ENCODE measurements at places on chromosomes 2 and 18.

DNA sequence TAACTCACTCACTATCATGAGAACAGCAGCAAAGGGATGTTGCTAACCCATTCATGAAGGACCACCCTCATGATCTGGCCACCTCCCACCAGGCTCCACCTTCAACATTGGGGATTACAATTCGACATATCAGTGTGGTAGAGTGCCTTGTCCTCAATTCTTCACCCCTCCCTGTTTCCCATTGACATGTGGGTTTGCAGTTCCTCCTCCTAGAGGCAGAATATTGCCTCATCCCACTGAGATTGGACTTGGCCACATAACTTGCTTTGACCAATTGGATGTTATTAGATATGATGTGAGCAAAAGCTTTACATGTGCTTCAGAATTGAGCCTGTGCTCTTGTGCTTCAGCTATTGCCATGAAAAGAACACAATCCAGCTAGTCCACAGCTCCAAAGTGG lies 217.0 kb upstream of the CXCR4 start:
- no peak for DNase-seq

- no peak for DNase-seq
Observed at GRCh38 chr2:109459485-109459884, 154.3 kb downstream of the SEPTIN10 start.

DNA sequence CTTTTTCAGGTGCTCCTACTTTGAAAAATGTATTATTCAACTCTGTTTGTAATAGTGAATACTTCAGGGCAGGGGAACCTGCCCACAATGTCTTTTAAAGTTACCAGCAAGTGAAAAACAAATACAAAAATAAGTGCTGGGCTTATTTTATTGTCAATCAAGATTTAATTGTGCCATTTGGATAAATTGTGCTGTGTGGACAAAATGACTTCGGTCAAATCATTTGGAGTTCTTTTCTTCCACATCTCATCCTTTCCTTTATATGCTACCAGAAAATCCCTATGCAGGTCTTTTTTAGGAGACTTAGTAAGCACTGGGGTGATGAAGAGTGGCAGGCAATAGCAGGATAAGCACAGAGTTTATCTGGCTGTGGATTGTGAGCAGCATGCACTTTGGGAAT lies 63.9 kb downstream of the NYAP2 start:
- DNase-seq, result no peak

DNA sequence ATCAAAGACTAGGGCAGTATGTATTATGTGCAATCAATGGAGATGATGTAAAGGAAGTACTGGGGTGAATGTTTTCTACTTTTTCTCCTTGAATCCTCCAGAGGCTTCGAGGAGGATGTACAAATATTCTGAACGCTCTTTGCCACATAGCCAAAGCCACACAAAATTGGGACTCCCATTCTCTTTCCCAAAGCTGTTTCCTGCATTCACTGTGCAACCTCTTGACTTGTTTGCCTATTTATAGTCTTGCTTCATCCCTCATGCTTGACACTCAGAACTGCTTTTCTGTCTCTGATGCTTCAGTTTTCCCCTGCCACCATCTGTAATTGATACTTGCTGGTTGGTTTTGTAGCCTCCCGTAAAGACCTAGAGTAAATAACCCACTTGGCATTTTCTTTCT lies 208.2 kb upstream of the RBMS1 start:
- no peak for DNase-seq

DNA sequence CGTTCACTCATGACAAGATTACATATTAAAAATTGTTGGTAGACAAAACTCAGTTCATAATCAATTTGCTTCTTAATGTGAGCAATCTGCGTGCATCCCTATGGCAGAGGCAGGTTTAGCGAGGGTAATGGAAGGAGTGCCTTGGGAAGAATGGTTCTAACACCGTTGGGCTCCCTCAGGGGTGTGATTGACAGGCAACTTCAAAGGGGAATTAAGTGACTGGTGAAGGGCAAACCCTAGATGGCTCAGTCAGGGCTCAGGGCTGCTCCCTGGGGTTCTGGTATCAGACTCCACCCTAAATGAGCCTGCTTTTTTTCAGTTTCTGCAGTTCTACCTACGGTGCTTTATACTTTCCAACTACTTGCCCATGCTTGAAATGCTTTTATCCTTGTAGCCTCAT lies 419.5 kb upstream of the CELF4 start:
- no peak for DNase-seq

DNA sequence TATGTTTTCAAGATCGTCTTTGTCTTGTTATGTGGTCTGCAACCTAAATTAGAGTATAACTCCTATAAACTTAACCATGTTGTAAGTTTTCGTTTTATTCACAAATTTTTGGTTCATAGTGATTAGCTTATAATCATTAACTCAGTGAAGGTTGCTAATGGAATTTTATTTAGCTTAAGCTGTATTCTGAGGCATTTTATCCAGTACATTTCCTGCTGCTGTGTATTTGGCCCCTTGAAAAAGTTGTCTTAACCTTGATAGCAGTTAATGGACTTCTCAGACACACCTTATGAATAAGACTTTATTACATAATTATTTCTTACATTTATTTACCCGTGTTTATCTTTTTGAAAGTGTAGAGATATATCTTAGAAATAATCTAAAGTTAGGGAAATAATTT lies 20.5 kb downstream of the VAPA start:
- DNase-seq, result no peak

GRCh38 chr2:225668606-225669266 lies 269.2 kb downstream of the NYAP2 start:
- DNase-seq, result no peak

- DNase-seq, result no peak
Observed at GRCh38 chr18:8610459-8610851, 1.2 kb downstream of the RAB12 start.

GRCh38 chr2:130845505-130846085 lies 8.9 kb downstream of the ARHGEF4 start:
- no peak for DNase-seq

DNA sequence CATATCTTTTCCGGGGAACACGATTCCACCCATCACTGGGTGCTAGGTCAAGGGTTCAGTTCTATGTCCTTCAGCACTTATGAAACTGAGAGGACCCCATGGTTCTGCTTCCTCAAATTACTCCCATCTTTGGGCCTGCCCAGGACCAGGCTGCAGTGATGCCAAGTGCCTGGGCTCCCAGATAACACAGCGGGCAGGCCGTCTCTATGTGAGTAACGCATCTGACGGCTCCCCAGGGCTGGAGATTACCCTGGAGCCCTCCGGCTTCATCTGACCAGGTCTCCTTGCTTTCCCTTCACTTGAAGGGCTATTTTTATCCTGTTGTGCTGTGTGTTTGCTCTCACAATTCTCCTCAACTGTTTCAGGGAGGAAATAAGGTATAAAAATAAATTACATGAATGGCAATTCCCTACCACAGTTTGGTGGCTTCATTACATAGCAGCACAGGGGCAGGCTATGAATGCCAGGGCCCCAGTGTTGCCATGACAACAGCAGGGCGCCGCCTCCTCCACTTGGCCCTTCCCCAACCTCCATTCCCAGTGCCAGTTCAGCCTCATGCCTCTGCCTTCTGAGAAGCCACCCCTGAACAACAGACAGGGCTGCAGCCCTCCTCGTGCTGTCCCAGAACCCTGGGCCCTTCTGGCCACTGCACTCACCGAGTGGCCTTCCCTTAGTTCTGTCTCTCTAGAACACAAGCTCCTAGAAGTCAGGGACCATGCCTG lies 25.4 kb upstream of the TMEM131 start:
- DNase-seq, result no peak

GRCh38 chr2:222494104-222494739 lies 69.9 kb downstream of the SGPP2 start:
- no peak for DNase-seq

DNA sequence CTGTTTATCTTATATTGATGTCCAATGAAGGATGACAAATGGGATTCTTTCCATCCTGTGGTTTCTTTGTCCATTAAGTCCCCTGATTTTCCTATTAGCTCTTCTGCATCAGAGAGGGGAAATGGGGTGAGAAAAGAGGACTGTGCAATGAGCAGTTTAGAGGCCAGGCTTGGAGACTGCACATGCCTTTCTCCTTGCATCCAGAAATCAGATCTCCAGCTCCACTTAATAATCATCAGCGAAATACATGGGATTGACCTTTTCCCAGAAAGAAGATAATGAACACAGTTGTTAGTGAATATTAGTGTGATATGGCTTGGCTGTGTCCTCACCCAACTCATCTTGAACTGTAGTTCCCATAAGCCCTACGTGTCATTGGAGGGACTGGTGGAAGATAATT lies 697.4 kb downstream of the CBLN2 start:
- no peak for DNase-seq

Measured in stimulated activated CD8-positive, alpha-beta memory T cell treated with anti-CD3 and anti-CD28 coated beads, Interleukin-4, amount 100 ng/mL, for 4 hours (primary cell).